ENCODE measurements at places on chromosomes 1 and 21. TPM values are rescaled to one million over a fixed set of nuclear protein-coding genes. Genes with fewer than 3 reads are reported as not detected.

- peak overlapping the region; percentile 33 for H3K4me3 ChIP-seq
- H3K27ac ChIP-seq = no peak overlapping the region
- H3K36me3 ChIP-seq = no peaks in the 10 kb centered on the region
Measured at GRCh38 chr21:25790122-25790877, 55.5 kb downstream of the GABPA start.

- H3K36me3 ChIP-seq = no peaks in the 10 kb centered on the region
- DNase-seq = no peak
- H3K4me3 ChIP-seq = no peak within 1 kb of the TSS
- no peak within 1 kb of the TSS for H3K27ac ChIP-seq
- peaks cover 2% of the 10 kb centered on the region for H3K4me1 ChIP-seq
Measured at GRCh38 chr1:1173793-1174415, at the start of gene TTLL10. Gene TTLL10, plus strand, starts transcription at chr1:1173880. Its CDS starts 5,336 bp downstream, at chr1:1179216.

DNA sequence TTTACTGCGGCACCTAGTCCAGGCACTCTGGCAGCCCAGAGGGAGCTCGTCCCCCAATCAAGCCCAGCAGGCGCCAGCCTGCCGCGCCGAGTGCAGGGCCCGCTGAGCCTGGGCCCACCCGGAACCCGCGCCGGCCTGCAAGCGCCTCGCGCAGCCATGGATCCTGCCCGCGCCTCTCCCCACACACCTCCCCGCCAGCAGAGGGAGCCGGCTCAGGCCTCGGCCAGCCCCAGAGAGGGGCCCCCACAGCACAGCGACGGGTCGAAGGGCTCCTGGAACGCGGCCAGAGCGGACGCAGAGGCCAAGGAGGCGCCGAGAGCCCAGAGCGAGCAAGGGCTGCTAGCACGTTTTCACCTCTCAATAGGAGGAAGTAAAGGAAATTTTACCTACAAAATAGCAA, 767.0 kb downstream of the MRPL39 start:
- no peak overlapping the region for H3K27ac ChIP-seq
- no peak overlapping the region for H3K4me3 ChIP-seq
- no peaks in the 10 kb centered on the region for H3K27me3 ChIP-seq
- no peak for DNase-seq
- H3K4me1 ChIP-seq = no peaks in the 10 kb centered on the region

DNA sequence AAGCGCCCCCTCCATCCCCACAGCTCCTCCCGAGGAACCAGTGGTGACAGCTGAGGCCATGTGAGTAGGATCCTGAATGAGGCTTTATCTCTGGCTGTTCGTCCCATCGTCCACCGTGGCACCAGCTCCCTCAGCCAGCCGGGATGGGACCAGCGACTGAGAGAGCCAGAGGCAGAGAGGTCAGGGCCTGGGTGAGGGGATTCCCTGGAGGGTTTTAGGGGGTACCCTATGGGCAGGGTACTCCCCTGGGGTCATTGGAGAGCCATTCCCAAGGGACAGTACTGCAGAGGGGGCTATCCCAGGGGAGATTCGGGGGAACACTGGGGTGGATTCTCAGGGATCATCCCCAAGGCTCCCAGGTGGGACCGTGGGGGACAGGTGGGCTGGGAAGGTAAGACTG, 2.4 kb downstream of the TMEM125 start:
- H3K27me3 ChIP-seq = no peaks in the 10 kb centered on the region
- DNase-seq = no peak
- H3K4me1 ChIP-seq = peaks cover 32% of the 10 kb centered on the region
- no peak overlapping the region for H3K4me3 ChIP-seq
- no peaks in the 10 kb centered on the region for H3K36me3 ChIP-seq
- no peak overlapping the region for H3K27ac ChIP-seq

- H3K36me3 ChIP-seq = peaks cover 35% of the 10 kb centered on the region
- no peak overlapping the region for H3K4me3 ChIP-seq
- no peak overlapping the region for H3K27ac ChIP-seq
Measured at GRCh38 chr21:32733356-32733755, 5.5 kb upstream of the SYNJ1 start.

DNA sequence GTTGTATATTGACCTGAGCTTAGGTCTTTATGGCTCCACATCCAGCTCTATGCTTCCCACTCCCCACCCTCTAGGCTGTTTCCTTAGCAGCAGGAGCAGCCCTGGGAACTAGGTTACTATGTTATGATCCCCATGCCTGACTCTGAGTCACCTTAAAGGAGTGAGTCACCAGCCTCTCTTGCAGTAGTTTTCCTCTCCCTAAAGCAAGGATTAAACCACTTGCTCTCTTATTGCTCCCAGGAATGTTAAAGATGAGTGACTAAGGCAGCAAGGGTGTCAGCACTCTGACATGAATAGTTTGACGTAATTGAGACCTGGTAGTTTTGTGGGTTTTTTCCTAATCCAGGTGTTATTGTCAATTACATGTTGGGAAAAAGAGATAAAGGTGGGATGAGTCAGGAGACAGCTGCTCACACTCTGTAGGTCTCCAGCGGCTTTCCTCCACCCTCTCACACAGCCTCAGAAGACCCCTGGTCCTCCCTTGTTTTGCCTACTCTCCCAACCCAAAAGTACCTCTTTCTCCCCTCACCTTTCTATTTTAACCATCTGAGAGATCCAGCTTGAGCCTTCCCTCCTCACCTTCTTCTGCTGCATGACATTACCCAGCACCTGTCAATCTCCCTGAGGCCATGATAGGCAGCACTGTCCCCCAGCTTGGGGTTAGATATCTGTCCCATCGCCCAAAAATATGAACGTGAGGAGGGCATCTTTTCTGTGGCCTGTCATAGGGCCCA, 369.1 kb upstream of the VAMP3 start:
- no peaks in the 10 kb centered on the region for H3K27me3 ChIP-seq
- no peak overlapping the region for H3K4me3 ChIP-seq
- DNase-seq = peak; percentile 97
- peaks cover 24% of the 10 kb centered on the region for H3K4me1 ChIP-seq

The CBR3 gene
- total RNA-seq = 1.7 TPM

The CD48 gene
- total RNA-seq = 0.20 TPM

The BEND5 gene
- total RNA-seq = not detected

The LAMB3 gene
- total RNA-seq = 70.2 TPM

The OR2W3 gene
- total RNA-seq = not detected

The FOXO6 gene
- 7.0 TPM for total RNA-seq

The CFHR2 gene
- not detected for total RNA-seq

Data from HCT116 (cell line).